Transverse colon (tissue), 4 donors: ENCODE measurements at places on chromosomes 16 and 17.

- no peak overlapping the region for H3K4me3 ChIP-seq
- no peak overlapping the region for H3K27ac ChIP-seq
- H3K27me3 ChIP-seq: no peaks in the 10 kb centered on the region
These were observed 2.0 kb downstream of the ZNF319 start for GRCh38 chr16:57998486-57998885.

DNA sequence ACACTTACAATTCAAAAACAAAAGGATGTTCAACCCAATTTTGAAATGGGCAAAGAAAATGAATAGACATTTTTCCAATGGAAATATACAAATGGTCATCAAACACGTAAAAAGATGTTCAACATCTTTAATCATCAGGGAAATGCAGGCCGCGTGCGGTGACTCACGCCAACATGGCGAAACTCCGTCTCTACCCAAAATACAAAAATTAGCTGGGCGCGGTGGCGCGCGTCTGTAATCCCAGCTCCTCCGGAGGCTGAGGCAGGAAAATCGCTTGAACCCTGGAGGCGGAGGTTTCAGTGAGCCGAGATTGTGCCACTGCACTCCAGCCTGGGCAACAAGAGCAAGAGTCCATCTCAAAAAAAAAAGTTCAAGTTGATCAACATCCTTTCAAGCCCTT is 1.8 kb upstream of the CLUAP1 start:
- H3K36me3 ChIP-seq: no peaks in the 10 kb centered on the region
- H3K4me1 ChIP-seq: peaks cover 7% of the 10 kb centered on the region
- DNase-seq: no peak
- H3K27me3 ChIP-seq: no peaks in the 10 kb centered on the region
- no peak overlapping the region for H3K27ac ChIP-seq
- H3K4me3 ChIP-seq: no peak overlapping the region

- peaks cover 25% of the 10 kb centered on the region for H3K27me3 ChIP-seq
- peak overlapping the region; percentile 37 for H3K4me3 ChIP-seq
- H3K27ac ChIP-seq: no peak overlapping the region
These were observed 189.8 kb downstream of the USP22 start for GRCh38 chr17:20852990-20853370.

DNA sequence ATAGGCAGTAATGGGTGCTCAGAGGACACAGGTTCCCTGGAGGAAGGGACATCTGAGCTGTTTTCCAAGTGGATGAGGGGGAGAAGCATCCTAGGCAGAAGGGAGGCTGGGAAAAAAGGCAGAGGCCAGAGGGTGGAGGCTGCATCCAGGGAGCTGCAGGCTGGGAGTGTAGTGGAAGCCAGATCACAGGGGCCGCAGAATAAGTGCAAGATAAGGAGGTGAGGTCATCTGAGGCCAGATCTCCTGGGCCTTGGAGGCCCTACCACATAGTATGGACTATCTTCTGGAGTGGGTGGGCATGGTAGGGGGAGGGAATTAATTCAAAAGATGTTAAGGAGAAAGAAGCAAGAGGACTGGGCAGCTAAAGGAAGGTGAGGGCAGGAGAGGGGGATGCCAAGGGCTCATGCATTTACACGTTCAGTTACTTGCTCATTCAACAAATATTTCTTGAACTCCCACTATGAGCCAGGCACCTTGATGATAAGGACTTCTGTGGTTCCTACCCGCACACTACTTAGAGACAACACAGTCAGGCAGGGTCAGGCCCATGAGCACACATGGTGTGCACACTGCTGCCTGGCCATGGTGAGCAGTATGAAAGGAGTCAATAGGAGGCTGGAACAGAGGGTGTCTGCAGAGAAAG is 2.4 kb upstream of the RIPOR1 start:
- H3K27ac ChIP-seq: no peak overlapping the region
- no peak overlapping the region for H3K4me3 ChIP-seq
- H3K27me3 ChIP-seq: no peaks in the 10 kb centered on the region
- DNase-seq: no peak
- H3K36me3 ChIP-seq: no peaks in the 10 kb centered on the region
- peaks cover 12% of the 10 kb centered on the region for H3K4me1 ChIP-seq

- H3K4me1 ChIP-seq: no peaks in the 10 kb centered on the region
- no peaks in the 10 kb centered on the region for H3K27me3 ChIP-seq
- no peak overlapping the region for H3K4me3 ChIP-seq
- H3K27ac ChIP-seq: no peak overlapping the region
- no peaks in the 10 kb centered on the region for H3K36me3 ChIP-seq
- no peak for DNase-seq
These were observed 36.1 kb downstream of the NOG start for GRCh38 chr17:56629531-56630075.

DNA sequence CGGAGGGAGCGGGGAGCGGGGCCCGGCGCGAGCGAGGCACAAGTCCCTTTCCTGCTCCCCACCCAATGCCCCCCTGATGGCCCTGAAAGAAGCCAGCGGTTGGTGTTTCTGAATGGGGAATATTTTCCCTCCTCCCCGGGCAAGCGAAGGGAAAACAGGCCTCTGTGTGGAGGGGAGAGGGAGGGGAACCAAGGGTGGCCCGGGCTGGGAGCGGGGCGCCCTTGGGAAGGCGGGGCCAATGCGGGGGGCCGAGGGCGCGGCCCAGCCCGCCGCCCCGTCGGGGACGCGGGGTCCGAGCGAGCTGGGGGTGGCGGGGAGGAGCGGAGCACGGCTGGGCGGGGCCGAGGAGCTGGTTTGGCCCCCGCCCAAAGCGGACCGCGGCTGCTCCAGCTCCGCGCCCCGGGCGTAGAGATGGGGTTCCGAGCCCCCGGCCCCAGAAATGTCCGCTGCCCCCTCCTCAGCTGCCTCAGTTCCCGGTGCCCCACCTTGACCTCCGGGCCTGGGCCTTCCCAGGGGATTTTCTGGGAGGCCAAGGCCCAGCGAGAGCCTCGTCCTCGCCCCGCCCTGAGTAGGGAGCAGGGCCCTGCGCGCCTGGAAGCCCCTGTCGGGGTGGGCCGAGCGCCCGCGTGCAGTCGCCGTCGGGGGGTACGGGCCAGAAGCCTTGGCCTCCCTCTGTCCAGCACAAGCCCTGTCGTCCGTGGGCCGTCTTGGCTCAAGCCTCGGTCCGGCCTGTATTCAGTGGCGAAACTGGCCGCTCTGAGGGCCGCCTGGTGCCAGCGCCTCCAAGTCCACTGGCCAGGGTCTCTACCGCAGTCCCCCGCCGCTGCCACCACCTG is 3.9 kb upstream of the HEXIM1 start:
- H3K36me3 ChIP-seq: no peaks in the 10 kb centered on the region
- H3K27ac ChIP-seq: peak overlapping the region; percentile 99
- H3K4me1 ChIP-seq: peaks cover 30% of the 10 kb centered on the region
- no peaks in the 10 kb centered on the region for H3K27me3 ChIP-seq
- H3K4me3 ChIP-seq: peak overlapping the region; percentile 20
- peak; percentile 69 for DNase-seq

DNA sequence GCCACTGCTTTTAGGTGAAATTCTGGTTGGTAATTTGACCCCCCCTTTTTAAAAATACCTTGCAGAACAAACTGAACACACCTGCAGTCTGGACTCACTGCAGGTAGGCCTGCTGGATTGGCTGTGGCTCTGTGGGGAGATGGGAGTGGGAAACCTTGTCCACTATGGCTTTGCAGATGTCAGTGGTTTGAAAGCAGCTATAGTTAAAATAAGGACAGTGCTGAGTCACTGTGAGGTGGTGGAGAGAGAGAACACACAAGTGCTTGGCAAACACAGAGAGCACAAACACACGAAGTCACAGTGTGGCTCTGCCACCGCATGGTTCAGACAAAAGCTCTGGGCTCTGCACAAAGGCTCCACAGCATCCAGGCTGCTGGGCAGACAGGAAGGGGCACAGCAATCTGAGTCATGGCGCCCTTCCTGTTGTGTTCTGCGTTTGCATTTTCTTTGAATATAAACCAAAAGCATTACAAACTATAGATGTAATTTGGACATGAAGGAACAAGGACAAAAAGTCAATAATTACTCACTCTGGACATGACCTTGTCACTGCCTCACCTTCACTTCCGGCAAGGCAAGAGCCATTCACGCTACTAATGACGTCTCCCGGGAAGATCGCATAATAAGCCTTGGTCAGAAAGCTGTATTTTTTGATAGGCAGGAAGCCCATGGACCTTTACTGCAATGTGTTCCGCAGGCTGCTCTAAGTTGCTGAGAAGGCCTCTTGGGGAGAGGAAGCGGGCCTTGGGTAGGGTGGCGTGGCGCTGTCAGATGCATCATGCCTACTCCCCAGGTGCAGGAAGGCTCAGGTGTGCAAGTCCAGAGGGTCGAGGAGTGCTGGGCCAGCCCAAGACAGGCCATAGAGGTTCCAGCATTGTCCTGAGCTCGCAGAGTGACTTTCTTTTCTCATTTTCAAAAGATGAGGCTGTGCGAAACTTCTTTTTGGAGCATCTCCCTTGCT is 60.1 kb upstream of the MED9 start:
- H3K4me1 ChIP-seq: peaks cover 15% of the 10 kb centered on the region
- no peak for DNase-seq
- H3K27ac ChIP-seq: peak overlapping the region; percentile 54

DNA sequence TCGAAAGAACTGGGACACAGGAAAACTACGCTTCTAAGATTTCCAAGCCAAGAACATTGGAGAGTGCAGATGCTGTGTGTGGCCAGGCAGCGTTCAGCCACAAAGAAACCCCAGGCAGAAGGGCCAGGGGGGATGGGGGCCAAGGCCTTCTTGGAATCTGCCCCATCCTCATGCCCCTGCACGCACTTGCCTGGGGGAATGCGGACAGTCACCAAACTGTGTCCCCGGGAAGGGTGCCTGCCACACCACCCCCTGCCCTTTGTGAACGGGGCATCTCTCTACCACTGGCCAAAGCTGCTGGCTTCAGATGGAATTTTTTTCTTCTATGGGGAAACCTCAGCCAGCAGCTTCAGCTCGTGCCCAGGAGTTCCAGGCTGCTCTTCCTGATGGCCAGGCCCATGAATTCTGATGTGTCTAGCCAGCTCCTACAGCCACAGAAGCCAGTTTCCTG is 32.0 kb upstream of the DNAH17 start:
- H3K4me1 ChIP-seq: no peaks in the 10 kb centered on the region
- H3K27me3 ChIP-seq: no peaks in the 10 kb centered on the region
- no peaks in the 10 kb centered on the region for H3K36me3 ChIP-seq
- no peak for DNase-seq

DNA sequence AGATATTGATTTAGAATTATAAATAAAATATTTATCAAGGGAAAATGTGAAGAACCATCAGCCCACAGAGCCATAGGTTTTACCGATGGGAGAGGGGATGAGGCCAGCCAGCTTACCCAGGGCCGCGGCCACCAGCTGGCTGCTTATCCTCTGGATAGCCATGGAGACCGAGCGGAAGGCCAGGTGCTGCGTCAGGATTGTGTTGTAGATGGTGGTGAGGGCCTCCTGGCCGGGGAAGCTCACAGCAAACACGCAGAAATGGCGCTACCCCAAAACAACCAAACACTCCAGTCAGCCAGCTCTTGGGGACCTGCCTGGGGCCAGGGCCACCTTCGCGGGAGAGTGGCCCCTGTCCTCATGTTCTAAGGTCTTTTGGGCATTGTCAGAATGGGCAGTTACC is 97.8 kb downstream of the DNAH17 start:
- peaks cover 4% of the 10 kb centered on the region for H3K27me3 ChIP-seq
- peaks cover 4% of the 10 kb centered on the region for H3K4me1 ChIP-seq
- no peaks in the 10 kb centered on the region for H3K36me3 ChIP-seq
- H3K27ac ChIP-seq: no peak overlapping the region
- DNase-seq: no peak

DNA sequence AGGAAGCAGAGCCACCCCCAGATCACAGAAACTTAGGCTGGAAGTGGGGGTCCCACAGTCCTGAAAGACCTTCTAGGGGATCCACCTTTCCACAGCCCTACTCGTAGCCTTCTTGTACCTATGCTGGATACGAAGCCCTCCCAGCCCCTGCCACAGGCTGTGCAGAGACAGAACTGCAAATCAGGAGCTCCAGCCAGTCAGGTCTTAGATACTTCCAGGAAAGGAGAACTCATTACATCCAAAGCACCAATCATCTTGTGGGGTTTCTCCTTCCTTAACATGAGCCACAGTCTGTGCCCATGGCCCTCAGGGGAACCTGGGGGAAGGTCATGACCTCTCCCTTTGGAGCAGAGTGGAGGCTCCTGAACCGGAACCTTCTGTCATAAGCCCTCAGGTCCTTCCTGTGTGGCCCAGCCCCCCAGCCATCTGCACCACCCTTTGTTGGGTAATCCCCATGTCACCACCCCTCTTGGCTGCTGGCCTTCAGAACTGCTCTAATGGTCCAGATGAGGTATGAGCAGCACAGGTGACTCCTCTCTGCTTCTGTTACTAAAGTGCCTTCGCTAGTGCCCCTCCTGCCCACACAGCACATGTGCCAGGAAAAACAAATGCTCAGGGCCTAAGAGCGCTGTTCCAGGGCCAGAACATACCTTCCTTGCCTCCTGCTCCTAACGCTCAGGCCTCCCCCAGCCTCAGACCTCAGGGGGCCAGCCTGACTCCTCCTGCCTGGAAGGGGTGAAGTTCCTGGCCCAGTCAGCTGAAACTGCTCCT is 14.6 kb downstream of the SRCIN1 start:
- H3K4me1 ChIP-seq: no peaks in the 10 kb centered on the region
- no peak overlapping the region for H3K4me3 ChIP-seq
- no peak overlapping the region for H3K27ac ChIP-seq
- H3K27me3 ChIP-seq: peaks cover 51% of the 10 kb centered on the region

GRCh38 chr17:51472670-51473205 is 212.4 kb downstream of the UTP18 start:
- H3K4me3 ChIP-seq: no peak overlapping the region
- no peak overlapping the region for H3K27ac ChIP-seq
- no peaks in the 10 kb centered on the region for H3K4me1 ChIP-seq
- no peak for DNase-seq
- H3K27me3 ChIP-seq: peaks cover 9% of the 10 kb centered on the region

DNA sequence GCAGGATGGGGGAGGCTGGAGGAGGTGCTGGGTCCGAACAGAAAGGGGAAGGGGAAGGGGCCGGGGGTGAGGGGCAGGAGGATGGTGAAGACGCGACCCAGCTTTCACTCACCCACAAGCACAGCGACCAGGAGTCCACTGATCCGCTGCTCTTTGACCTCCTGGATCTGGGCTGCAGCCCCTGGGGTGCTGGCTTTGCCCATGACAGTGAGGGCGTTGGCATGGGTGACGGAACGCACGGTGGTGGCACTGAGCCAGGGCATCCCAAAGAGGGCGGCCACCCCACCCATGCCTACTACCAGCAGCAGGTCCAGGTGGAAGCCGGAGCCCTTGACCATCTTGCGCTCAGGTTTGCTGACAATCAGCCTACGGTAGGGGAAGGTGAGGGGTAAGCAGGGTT is 14.9 kb downstream of the SLC4A1 start:
- peaks cover 15% of the 10 kb centered on the region for H3K27me3 ChIP-seq
- H3K4me3 ChIP-seq: no peak overlapping the region
- DNase-seq: no peak
- H3K4me1 ChIP-seq: no peaks in the 10 kb centered on the region
- no peak overlapping the region for H3K27ac ChIP-seq

GRCh38 chr17:26807024-26807423 is 486.9 kb upstream of the WSB1 start:
- H3K4me1 ChIP-seq: no peaks in the 10 kb centered on the region
- H3K27ac ChIP-seq: no peak overlapping the region
- H3K4me3 ChIP-seq: no peak overlapping the region
- no peak for DNase-seq
